Stimulated activated CD4-positive, alpha-beta T cell treated with anti-CD3 and anti-CD28 coated beads, Interleukin-1b, Interleukin-23, amount 100 ng/mL, for 24 hours (primary cell): ENCODE measurements at places on chromosomes 3 and 15.

DNA sequence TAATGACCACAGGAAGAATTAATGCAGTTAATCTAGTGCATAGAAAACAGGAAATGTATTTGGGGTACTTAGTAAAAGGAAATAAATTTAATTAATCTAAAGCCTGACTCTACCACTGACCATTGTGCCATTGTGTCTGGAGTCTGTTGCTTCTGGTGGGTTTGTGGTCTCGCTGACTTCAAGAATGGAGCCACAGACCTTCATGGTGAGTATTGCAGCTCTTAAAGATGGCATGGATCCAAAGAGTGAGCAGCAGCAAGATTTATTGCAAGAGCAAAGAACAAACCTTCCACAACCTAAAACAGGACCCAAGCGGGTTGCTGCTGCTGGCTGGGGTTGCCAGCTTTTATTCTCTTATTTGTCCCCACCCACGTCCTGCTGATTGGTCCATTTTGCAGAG is 711.5 kb upstream of the LMCD1 start:
- no peak for DNase-seq

GRCh38 chr15:43516185-43516584 is 1.2 kb upstream of the MAP1A start:
- no peak for DNase-seq

DNA sequence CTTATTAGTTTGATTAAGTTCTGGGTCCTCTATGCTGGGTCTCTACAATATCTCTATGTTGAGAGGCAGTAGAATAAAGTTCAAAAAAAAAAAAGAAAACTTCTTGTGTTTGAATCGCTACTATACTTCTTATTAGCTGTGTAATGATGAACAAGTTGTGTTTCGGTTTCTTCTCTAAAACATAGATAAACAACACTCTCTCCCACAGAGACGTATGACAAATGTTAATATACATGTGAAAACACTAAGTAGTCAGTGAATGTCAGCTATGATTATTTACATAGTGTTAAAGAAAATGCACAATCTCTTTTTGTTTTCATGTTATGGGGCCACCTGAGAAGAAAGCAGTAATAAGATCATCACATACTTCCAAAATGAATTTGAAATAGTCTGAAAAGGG is 45.3 kb downstream of the ACAP2 start:
- no peak for DNase-seq

DNA sequence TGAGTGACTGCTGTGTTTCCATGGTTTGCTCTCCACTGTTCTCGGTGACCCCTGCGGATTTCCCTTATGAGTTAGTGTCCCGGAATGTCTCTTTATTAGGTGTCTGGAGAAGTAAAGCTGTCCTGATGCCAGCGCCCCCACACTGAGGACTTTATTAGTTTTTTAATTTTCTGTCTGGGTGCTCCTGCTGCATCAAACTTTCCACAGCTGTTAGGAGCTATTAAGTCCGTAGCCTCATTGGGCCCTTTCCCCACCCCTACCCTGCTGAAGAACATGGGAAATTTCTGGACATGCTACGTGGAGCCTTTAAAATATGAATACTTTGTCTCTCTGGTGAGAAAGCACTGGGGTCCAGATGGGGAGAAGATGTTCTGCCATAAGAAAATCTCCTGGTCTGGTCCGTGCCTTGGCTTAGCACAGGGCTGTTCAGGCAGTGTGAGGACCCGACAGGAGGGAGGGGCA is 161.7 kb upstream of the HES1 start:
- no peak for DNase-seq

GRCh38 chr15:39744334-39745103 is 38.1 kb downstream of the FSIP1 start:
- DNase-seq: no peak

GRCh38 chr15:100601163-100601562 is 821 bp downstream of the LINS1 start:
- no peak for DNase-seq

- DNase-seq: no peak
Measured at GRCh38 chr3:79211586-79212359, 556.0 kb downstream of the ROBO1 start.

GRCh38 chr3:186915806-186916796 is 14.2 kb upstream of the ST6GAL1 start:
- DNase-seq: no peak

- no peak for DNase-seq
Measured at GRCh38 chr15:43441316-43441715, 51.6 kb downstream of the TP53BP1 start.

DNA sequence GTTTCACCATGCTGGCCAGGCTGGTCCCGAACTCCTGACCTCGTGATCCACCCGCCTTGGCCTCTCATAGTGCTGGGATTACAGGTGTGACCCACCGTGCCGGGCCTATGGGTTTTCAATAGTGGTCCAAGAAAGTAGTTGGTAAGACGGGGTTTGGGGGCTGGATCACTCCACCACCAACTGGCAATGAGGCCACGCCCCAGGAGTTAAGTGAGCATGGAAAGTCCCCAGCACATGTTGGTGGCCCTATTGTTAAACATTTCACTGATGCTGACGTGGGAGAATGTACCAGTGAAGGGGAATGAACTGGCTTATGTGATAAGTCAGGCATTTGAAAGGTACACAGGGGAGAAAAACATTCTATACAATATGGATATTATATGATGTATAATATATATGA is 80.4 kb downstream of the CHRD start:
- DNase-seq: no peak

GRCh38 chr15:88391006-88391405 is 76.2 kb downstream of the MRPL46 start:
- no peak for DNase-seq

GRCh38 chr3:136135039-136135802 is 60.9 kb downstream of the MSL2 start:
- no peak for DNase-seq

- no peak for DNase-seq
Measured at GRCh38 chr15:65638681-65639089, 16.9 kb downstream of the SLC24A1 start.

DNA sequence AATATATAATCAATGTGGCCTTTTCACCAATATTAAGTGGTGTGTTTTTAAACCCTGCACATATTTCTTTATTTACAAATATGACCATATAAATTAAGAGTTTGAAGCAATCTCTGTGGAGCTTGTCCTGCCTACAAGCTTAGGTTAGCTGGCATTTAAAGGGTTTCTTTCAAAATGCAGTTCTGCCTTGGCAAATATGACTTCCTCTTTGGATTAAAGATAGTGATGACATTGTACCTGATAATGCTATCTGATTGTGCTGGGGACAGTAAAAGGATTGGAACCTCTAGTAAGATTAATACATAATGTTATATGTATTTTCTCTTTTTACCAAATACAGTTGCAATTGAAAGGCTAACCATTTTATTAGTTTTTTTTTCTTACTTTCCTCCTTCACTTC is 249.1 kb downstream of the OTOL1 start:
- DNase-seq: no peak

DNA sequence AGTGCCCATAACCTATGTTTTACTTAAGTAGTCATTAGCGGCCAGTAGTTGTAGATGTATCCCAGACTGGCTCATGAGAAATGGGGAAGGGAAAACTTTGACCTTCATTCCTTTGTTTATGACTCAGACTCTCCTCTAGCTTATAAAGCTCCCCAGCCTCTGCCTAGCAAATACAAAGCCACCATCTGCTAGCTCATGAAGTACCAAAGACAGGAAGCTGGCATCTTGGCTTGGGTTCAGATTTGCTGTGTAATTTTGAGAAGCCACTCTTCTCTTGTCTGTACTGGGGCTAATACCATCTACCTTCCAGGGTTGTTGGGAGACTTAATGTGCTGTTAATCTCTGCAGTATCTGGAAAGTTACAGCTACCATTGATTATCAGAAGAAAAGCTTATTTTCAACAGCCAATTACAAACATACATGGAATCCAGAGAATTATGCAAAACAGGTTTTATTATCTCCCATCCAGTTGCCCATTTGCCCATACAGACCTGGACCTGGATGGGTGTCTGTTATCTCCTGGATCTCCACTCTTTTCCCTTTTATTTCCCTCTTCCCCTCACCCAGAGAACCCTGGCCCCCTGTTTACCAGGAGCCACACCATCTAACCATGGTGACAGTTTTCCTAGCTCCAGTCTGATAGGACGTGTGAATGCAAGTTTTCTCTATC is 153.8 kb downstream of the SEMA6D start:
- no peak for DNase-seq

DNA sequence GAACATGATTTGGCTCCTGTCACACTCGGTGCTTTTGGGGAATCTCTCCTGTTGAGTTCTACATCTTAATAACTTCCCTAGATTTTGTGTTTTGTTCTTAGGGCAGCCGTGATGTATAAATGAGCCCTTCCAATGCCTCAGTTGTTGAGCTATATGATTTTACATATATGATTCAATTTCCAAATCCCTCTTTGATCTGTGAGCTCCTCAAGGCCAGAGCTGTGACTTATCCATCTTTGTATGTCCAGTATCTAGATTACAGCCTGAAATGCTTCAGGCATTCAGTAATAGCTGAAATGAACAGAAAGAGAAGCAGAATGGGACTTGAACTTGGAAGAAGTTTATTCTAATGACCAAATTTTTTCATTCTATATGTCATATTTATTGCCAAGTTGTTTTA is 26.6 kb downstream of the CGGBP1 start:
- DNase-seq: no peak

- DNase-seq: no peak
Measured at GRCh38 chr15:36403351-36403750, 176.1 kb upstream of the CDIN1 start.

DNA sequence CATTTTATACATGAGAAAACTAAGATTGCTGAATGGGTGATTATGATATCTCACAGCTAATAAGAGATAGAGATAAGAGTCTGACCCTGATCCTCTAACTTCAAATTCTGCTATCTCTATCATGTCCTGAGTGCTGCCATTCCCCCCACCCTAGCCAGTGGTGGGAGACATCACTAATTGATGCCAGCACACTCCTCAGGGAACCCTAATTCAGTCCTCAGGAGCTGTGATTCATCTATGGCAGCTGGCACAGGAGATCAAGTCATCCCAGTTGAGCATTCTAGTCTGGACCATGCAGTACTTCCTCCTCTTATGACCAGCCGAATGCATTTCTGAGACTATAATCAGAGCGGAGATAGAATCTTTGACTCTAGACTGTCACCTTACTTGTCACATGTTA is 71.9 kb downstream of the SYNM start:
- no peak for DNase-seq

GRCh38 chr15:80825361-80826030 is 46.3 kb downstream of the CEMIP start:
- DNase-seq: no peak
